Activated CD8-positive, alpha-beta T cell treated with anti-CD3 and anti-CD28 coated beads for 36 hours (primary cell): ENCODE measurements at places on chromosomes 16 and 17. TPM values are rescaled to one million over a fixed set of nuclear protein-coding genes. Genes with fewer than 3 reads are reported as not detected.

SLC38A8 gene
- not detected for total RNA-seq

CACNG5 gene
- not detected for total RNA-seq

PTX4 gene
- total RNA-seq: not detected

FBXW10B gene
- total RNA-seq: 0.36 TPM

KRTAP1-3 gene
- not detected for total RNA-seq

CLEC18A gene
- total RNA-seq: 0.25 TPM

TBC1D3 gene
- not detected for total RNA-seq

TSPAN10 gene
- total RNA-seq: 0.18 TPM

GPRC5B gene
- not detected for total RNA-seq

NFATC3 gene
- total RNA-seq: 104 TPM

TSPOAP1 gene
- 21.1 TPM for total RNA-seq

KRTAP16-1 gene
- not detected for total RNA-seq

MYH1 gene
- total RNA-seq: not detected

ESRP2 gene
- total RNA-seq: 0.77 TPM

TMEM88 gene
- 2.4 TPM for total RNA-seq

CCL4L2 gene
- total RNA-seq: 95.1 TPM

ZNF23 gene
- 10.4 TPM for total RNA-seq

MT1E gene
- total RNA-seq: 22.1 TPM

CEP295NL gene
- total RNA-seq: 0.18 TPM

SPECC1 gene
- total RNA-seq: 10.3 TPM
